ENCODE measurements at places on chromosomes 11 and 22.
A peak's percentile ranks its signal among the peaks of the same experiment; 100 is the strongest.

DNA sequence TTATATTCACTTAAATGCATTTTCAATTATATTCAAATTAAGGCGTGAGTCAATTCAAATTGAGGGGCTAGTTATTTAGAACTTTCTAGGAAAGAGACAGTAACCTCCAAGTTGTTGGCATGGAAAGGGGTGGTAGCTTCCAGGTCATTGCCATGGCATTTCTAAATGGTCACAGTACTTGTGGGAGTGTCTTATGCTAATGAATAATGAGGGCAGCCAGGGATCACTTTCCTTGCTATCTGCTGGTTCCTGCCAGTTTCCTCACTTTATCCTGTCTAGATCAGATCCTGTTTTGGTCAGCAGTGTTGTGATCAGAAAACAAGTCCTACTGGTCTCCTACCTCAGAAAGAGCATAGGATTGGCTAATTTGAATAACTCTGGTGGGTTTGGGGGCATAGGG, 21.8 kb upstream of the RNASEH2C start:
- no peak for DNase-seq

DNA sequence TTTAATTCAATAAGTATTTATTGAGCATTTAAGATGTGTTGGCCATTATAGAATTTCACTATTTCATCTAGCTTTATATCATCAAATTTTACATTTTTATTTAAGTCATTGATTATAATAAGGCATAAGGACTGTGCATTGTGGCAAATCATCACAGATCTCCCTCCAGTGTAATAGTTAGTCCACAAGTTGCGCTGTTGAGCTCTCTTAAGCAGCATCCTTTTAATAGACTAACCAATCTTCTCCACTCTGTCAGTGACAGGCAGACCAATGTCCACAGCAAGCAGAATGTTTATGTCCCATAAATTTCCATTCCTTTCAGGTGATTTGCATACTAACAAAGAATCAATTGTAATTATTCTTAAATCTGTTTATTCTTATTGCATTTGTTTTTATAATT, 595.3 kb upstream of the CCDC90B start:
- no peak for DNase-seq

DNA sequence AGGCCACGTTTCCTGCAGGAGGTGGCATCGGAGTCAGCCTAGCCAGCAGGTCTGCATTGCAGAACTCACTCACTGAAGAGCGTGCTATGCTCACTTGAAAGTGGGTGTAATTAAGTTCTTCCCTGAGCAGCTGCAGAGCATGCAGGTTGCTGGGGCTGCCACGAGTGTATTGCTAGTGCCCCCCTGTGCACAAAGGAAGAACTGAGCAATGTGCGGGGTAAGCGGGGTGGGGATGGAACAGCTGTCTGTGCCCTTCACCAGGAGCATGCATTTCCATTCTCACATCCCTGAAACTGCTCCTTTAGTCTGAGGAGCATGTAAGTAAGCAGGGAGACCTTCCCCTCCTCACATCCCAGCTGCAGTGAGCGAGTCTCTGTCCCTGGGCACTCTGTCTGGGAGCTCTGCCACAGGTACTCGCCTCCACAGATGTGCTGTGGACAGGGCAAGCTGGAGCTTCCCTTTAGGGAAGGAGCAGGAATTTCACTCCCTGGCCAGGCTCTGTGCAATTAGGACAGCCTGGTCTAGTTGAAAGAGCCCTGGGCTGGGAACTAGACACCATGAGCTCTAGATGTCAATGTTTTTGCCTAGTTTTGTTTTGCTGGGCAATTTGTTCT, 1031.8 kb downstream of the NTM start:
- no peak for DNase-seq

DNA sequence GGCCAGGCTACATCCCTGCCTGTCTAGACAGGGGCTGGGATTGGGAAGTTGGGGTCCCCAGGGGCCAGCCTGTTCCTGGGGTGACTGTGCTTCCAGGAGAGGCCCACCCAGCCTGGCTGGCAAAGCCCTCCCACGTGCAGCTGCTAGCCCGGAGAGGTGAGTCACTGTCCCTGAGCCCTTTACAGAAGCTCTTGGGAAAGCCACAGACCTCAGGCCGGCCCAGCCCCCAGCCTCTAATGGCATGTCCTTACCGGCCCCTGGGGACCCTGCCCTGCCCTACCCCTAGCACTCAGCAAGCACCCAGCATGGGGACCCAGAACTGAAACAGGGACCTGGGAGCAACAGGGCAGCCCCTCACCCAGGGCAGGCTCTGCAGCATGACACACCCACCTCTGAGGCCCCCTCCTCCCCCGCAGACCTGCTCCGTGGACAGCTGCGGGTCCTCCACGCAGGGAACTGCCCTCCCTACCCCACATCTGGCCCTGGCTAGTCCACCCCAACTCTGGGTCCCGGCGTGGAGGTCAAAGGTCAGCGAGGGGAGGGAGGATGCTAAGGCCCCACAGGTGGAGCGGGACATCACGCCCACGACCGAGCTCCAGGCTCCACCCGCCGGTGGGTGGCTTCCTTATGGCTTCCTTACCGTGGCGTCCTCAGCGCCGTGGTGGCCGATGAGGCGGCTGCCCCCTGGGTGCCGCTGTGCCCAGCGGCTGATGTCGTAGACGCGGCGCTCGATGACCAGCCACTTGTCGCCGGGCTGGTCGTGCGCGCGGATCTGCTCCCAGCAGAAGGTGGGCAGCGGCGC, 615 bp downstream of the FADS3 start:
- no peak for DNase-seq

GRCh38 chr11:96168623-96169022, 174.4 kb downstream of the MAML2 start:
- DNase-seq = no peak

- no peak for DNase-seq
These were observed 2294.4 kb downstream of the LRRC4C start for GRCh38 chr11:39165021-39165420.

DNA sequence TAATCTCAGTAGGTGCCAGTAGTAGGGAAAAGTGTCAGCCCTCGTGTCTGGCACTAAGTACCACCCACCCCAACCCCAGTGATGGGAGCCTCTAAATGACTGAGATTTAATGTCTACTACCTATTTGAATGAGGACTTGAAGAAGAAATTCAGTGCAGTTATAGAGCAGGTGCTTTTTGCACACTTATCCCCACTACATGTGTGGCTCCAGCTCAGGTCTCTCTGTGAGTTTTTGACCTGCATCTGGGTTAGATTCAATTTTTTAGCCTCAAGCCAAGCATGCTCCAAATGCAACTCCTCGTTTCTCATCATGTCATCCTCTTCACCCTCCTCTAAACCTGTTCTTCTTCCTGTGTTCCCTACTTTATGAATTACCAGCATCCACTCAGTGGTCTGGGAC, 24.9 kb upstream of the NNMT start:
- DNase-seq = no peak

GRCh38 chr22:35337932-35338331, 38.2 kb downstream of the TOM1 start:
- DNase-seq = no peak

DNA sequence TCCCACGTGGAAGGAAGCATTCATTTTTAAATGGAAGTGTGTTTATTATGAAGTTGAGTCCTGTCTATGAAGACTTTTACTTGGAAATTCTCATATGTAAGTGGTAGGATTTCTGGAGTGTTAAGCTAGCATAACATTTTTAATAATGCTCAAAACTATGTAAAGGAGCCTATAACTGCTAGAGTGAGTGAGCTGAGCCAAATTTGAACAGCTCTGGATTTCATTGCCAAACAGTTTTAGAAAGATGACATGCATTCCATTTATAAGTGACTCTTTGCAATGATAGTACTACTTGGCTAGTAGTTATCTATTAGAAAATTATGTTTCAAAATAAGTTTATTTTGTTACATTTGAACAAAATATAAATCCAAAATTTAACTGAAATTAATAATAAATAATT, 721.2 kb downstream of the LUZP2 start:
- DNase-seq = no peak

- no peak for DNase-seq
These were observed 197.1 kb downstream of the HIPK3 start for GRCh38 chr11:33454264-33454663.

DNA sequence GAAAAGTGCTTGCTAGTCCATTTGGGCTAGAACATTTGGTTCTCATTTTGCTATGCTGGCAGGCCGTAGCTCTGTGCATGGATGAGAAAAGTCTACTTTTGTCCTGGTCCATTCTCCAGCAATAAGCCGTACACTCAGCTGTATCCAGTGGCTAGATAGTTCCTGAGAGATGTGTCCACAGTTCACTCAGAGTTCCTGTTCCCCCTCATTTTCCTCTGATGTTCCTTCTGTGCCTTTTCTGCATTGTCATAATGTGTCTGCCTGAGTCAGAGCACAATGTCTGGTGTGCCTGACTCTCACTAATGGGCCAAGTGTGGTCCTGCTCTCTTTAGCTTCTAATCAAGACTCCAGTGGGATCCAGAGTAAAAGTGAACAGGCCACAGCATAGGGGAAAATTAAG, 215.7 kb upstream of the CTSC start:
- no peak for DNase-seq

- DNase-seq = no peak
These were observed 29.9 kb downstream of the KCNQ1OT1 start for GRCh38 chr11:2669634-2670469.

- no peak for DNase-seq
These were observed 42.9 kb downstream of the C11orf91 start for GRCh38 chr11:33657757-33658156.

DNA sequence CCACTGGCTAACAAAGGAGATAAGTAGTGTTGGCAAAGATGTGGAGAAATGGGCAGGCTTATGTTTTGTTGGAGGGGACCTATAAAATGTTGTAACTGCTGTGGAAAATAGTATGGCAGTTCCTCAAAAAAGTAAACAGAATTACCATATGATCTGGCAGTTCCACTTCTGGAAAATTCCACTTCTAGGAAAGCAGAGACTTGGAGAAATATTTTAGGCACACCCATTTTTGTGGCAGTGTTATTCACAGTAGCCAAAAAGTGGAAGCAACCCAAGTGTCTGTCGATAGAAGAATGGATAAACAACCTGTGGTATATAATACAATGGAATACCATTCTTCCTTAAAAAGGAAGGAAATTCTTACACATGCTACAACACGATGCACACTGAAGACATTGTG, 57.0 kb upstream of the ADORA2A start:
- no peak for DNase-seq

DNA sequence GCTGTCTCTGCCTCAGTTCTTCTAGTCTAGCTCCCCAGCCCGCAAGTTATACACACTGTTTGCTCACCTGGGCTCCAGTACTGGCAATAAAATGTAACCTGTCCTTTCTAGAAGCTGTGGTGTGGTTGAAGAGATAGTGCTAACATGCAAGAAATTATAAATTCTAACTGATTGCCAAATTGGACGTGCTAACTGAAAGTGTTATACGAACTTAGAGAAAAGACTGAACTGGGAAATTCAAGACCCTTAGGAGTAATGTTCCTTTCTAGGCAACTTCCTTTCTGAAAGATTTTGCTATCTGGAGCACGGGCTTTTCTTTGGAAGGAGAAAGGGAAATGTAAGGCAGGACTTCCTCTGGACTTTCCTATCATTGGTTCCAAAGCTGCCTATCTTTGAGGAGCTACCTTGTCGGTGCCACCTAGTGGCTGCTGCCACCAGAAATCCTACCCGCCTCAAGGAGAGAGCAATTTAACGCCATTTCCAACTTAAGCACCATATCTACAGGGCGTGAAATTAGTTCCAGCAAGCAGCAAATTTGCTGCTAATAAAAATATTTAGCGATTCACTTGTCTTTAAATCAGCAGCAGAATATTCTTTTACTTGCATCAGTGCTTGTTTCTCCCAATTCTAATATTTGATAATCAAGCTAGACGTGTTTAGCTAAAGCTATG, 12.7 kb upstream of the TMEM218 start:
- DNase-seq = peak; percentile 12

DNA sequence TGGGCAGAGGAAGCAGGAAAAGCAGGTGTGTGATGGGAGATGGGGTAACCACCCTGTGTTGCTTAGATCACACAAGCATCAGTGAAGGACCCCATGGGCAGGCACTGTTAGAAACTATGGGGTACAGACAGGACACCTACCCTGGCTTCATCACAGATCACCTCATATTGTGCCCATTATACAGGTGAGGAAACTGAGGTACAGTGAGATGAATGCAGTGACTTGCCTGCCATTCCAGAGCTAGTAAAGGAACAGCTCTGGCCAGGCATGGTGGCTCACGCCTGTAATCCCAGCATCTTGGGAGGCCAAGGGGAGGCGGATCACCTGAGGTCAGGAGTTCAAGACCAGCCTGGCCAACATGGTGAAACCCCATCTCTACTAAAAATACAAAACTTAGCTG, 5.9 kb upstream of the MARK2 start:
- DNase-seq = no peak

DNA sequence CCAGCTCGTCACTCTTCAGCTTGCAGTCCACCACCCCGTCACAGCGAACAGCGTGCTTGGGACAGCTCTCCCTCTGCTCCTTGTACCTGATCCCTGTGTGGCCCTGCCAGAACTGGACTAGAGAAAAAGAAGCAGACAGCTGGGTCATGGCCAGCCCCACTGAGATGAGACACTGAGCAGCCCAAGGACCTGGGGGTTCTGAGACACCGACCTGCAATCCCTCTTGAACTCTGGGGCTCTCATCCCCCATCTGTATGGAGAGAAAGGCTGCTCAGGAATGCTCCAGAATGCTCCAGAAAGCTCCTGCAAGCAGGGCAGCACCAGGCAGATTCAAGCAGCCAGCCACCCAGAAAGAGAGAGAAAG, 14.8 kb downstream of the TMPRSS13 start:
- no peak for DNase-seq

GRCh38 chr11:39102236-39102635, 2357.2 kb downstream of the LRRC4C start:
- no peak for DNase-seq

- no peak for DNase-seq
These were observed 25.8 kb downstream of the KCNC1 start for GRCh38 chr11:17760102-17761029.

- no peak for DNase-seq
These were observed 13.6 kb upstream of the ABCC8 start for GRCh38 chr11:17490232-17490631.

GRCh38 chr11:33021937-33022336, 6.3 kb downstream of the DEPDC7 start:
- no peak for DNase-seq
